ENCODE measurements at places on chromosomes 13 and 19.

DNA sequence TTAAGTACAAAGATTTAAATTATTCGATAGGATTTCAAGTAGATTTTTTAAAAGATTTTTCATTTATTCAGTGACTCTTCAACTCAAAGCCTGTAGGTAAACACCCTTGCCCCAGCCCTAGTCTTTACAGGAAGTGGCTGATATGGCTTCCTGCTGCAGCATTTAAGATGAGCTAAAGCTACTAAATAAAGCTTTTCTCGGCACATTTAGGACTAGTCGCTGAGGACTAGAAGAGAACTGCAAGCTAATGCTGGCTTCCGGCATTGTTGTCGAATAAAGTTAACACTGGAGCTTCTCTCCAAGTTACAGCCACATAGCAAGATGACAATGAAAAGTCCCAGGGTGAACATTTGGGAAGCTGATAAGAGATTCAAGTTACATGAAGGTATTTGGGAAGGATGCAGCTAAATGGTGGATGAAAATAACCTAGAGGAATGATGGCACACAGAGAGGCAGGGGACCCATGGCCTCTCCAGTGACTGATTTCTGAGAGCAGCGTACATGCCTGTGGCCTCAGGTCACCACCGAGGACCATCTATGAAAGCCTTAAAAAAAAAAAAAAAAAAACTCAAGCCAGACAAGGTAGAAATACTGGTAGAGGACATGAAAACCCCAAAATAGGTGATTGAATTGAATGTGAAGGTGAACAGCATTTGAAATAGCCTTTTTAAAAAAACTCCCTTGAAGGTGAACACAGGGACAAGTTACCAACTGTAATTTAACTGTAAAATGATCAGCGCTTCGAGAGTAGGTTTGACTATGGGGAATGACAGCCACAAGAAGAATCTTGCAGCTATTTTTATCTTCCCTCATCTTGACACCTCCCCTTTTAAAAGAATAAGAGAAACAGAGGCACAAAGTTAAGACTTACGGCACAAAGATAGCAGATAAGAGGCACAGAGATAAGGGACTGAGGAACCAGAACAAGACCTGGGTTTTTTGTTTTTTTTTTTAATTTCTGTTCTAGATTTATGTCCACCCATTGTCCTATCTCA, 155.4 kb downstream of the DCT start:
- H3K4me3 ChIP-seq = no peak overlapping the region
- no peaks in the 10 kb centered on the region for H3K36me3 ChIP-seq
- peak; percentile 46 for DNase-seq
- peaks cover 48% of the 10 kb centered on the region for H3K4me1 ChIP-seq
- peaks cover 4% of the 10 kb centered on the region for H3K27me3 ChIP-seq

- H3K27ac ChIP-seq = no peak overlapping the region
- no peaks in the 10 kb centered on the region for H3K4me1 ChIP-seq
- no peaks in the 10 kb centered on the region for H3K27me3 ChIP-seq
- no peak overlapping the region for H3K4me3 ChIP-seq
These were observed 194.5 kb downstream of the NBEA start for GRCh38 chr13:35136585-35136984.

GRCh38 chr13:43058318-43058674, 34.9 kb downstream of the DNAJC15 start:
- peaks cover 26% of the 10 kb centered on the region for H3K4me1 ChIP-seq
- no peak for DNase-seq
- H3K27me3 ChIP-seq = no peaks in the 10 kb centered on the region
- H3K27ac ChIP-seq = peak overlapping the region; percentile 22
- H3K36me3 ChIP-seq = no peaks in the 10 kb centered on the region

DNA sequence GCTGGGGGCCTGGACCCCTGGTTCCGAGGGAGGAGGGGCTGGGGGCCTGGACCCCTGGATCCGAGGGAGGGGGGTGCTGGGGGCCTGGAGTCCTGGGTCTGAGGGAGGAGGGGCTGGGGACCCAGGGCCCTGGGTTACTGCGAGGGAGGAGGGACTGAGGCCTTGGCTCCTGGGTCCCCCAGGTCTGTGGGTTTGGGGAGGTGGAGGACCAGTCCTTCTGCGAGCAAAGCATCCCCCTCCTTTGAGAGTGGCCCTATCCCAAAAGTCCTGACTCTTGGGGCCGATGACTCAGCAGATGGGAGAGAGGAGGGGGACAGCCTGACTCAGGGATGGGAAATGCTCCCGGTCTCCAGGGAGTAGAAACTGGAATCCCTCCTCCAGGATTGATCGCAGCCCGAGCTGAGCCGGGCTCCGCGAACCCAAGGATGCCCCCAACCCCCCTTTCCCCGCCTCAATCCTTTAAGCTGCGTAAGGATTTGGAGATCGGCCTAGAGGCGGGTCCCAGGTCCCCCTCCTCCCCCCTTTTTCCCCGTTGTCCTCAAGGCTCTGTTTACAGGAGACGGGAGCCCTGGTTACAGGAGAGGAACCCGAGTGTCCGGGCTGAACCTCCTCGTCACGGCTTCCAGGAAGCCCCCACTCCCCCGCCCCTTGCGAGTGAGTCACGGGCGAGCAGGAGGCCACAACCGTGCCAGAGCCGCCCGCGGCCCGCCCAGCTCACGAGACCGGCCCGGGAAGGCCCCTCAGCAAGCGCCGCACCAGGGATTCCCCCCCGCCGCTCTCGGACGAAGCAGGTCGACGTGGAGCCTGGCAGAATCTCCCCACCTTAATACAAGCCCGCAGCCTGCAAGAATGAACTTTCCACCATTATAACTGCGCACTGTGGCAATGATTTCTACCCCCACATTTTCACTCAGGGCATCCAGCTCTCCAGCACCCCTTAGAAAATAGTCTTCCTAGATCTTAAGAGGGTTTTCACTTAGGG, 3.0 kb upstream of the ZFP36 start:
- no peaks in the 10 kb centered on the region for H3K27me3 ChIP-seq
- peak overlapping the region; percentile 77 for H3K4me3 ChIP-seq
- peaks cover 84% of the 10 kb centered on the region for H3K4me1 ChIP-seq
- H3K36me3 ChIP-seq = peaks cover 5% of the 10 kb centered on the region

- peak; percentile 5 for DNase-seq
- H3K4me3 ChIP-seq = no peak within 1 kb of the TSS
- no peaks in the 10 kb centered on the region for H3K36me3 ChIP-seq
- H3K4me1 ChIP-seq = peaks cover 14% of the 10 kb centered on the region
These were observed at the start of gene FLT3 for GRCh38 chr13:28100150-28101121. Gene FLT3, minus strand, starts transcription at chr13:28100576. Its CDS starts 66 bp downstream, at chr13:28100510.

Measured in T-cell (primary cell).